Stimulated activated CD8-positive, alpha-beta memory T cell treated with anti-CD3 and anti-CD28 coated beads, Interleukin-4, amount 100 ng/mL, for 48 hours (primary cell): ENCODE measurements at places on chromosomes 1 and 21.

GRCh38 chr1:32106663-32107275 lies 1.1 kb upstream of the KPNA6 start:
- DNase-seq, result no peak

DNA sequence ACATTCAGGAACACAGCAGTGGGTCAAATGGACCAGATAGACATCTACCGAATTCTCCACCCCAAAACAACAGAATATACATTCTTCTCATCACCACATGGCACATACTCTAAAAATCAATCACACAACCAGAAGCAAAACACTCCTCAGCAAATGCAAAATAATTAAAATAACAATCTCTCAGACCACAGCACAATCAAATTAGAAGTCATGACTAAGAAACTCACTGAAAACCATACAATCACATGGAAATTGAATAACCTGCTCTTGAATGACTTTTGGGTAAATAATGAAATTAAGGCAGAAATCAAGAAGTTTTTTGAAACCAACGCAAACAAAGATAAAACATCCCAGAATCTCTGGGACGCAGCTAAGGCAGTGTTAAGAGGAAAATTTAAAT lies 49.2 kb downstream of the ZP4 start:
- DNase-seq, result no peak

DNA sequence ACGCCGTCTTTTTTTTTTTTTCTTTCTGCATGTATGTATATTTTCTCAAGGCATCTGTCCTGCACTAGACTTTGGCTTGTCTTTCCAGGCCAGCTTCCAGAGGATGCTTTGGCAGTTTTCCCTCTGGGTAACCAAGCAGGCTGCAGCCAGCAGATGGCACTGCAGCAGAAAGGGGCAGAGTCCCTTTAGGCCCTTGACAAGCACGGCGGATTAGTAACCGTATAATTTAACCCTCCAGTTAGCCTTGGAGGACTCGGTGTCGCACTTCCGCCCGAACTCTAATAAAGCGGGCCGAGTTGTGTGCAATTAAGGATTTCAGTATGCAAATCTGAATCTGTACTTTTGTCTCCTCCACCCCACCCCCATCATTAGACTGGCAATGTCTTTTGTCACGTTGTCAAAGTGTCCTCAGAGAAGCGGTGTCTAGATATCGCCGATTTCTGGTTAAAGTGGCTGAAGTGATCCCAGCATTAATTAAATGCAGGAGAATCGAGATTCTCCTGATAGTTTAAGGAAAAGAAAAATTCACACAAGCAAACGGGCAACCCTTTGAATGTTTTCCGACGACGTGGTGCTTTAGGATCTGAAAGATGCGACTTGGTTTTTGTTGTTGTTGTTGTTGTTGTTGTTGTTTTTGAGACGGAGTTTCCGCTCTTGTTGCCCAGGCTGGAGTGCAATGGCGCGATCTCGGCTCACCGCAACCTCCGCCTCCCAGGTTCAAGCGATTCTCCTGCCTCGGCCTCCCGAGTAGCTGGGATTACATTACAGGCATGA lies 1.1 kb upstream of the TMEM167B start:
- DNase-seq, result peak; percentile 66

- no peak for DNase-seq
These were observed 5.3 kb upstream of the CXADR start for GRCh38 chr21:17507591-17507990.

DNA sequence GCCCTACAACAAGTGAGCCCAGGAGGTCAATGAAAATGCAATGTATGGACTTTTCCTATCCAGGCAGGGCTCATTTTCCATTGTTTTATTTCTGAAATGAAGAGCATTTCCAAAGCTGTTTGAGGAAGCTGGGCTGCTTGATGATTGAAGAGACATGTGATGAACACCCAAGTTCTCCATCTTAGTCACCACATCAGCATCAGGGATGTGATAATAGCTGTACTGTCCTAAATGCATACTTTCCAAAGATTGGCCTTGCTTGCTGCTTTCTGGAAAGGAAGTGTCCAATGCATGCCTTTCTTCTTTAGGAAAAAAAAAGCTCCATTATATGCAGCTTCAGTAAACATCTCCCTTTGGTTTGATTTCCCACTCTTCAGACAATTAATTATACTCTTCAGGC lies 425.9 kb upstream of the RUNX1 start:
- DNase-seq, result no peak

- DNase-seq, result no peak
These were observed 85.9 kb downstream of the TM2D1 start for GRCh38 chr1:61638911-61639605.

GRCh38 chr1:26225033-26225831 lies 8.8 kb upstream of the CEP85 start:
- DNase-seq, result peak; percentile 70

DNA sequence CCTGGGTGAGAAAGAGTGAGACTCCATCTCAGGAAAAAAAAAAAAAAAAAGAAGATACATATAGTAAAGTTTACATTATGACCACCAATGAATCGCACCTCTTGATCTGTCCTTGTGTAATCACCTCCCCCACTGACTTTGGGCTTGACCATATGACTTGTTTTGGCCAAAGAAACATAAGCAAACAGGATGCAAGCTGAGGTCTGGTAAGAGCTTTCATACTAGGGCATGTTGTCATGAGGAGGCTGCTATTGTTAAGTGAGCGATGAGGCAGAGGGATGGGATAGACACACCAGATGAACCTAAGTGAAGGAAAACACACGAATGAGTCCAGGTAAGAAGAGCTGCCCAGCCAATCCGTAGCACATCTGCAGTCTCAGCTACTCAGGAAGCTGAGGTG lies 10.7 kb downstream of the ENAH start:
- no peak for DNase-seq

DNA sequence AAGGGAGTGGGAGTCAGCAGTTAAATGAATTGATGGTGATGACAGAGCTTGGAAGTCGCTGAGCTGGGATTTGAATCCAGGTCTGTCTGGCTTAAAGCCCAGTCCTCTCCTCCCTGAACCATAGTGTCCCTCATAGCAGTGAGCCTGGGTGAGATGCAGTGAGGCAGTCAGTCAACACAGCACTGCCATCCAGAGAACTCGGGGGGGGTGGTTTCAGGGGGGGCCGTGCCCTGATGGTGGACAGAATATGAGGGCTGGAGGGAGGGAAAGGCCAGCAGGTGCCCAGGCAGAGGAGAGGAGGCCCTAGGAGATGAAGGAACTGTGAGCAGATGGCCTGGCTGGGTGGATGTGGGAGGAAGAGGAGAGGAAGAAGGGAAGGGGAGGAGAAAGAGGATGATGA lies 405.6 kb downstream of the PTPRU start:
- peak; percentile 5 for DNase-seq

GRCh38 chr21:42460391-42461184 lies 35.4 kb downstream of the RSPH1 start:
- peak; percentile 39 for DNase-seq

DNA sequence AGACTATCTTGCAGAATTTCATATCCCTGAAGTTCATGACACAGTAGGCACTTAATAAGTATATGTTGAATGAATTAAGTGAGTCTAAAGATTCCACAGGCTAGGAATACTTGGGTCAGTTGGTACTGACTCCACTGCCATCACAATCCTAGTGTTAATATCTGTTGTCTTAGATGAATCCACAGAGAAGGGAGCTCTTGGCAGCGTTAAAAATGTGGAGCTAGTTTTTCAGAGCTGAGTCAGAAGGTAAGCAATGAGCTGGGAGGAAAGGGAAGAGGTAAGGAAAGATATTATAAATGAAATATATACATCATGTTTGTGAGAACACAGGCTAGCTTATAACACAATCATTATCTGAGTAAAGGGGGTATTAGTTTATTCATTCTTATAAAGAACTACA lies 21.8 kb upstream of the GORAB start:
- DNase-seq, result no peak

GRCh38 chr1:95990033-95990432 lies 731.6 kb upstream of the PTBP2 start:
- no peak for DNase-seq

DNA sequence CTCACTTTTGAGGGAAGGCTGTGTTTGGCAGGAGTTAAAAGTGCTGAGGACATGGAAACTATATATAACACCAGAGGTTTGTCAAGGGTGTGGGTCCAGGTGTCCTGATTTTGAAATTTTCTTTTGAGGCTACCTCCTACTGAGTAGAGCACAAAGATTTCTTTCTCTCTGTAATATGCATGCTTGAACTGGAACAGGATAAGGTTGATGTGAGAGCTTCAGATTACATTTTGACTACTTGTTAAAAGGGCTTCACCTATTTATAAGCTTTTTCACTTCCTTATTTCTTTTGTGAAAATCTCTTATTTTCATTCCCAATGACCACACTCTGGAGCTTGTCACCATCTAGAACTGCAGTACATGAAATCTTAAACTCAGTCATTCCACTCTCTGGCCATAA lies 59.8 kb upstream of the PLA2G4A start:
- DNase-seq, result no peak
